ENCODE measurements at places on chromosomes 16 and 17.

DNA sequence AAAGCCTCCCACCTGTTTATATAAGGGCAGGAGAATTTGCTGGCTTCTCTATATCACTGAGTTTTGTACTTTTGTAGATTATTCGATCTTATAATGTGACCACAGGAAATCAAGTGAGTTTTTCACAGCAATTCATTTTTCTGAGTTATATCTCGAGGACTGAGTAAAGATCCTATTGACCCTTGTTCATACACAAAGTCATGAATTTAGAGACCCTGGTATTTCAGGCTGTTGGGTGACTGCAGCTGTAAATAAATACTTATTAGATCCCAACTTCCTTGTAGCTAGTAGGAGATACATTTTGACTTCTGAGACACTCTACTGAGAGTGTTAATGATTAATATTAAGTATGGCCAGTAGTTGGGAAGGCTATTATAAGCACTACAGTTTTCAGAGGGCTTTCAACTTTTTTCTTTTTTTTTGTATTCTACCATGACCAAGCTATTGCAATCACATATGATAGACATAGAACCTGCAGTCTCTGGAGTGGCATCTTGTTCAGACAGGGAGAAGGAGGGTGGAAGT lies 3.2 kb upstream of the KRT20 start:
- DNase-seq, result no peak

GRCh38 chr17:43970366-43970765 lies 16.6 kb upstream of the PYY start:
- no peak for DNase-seq

DNA sequence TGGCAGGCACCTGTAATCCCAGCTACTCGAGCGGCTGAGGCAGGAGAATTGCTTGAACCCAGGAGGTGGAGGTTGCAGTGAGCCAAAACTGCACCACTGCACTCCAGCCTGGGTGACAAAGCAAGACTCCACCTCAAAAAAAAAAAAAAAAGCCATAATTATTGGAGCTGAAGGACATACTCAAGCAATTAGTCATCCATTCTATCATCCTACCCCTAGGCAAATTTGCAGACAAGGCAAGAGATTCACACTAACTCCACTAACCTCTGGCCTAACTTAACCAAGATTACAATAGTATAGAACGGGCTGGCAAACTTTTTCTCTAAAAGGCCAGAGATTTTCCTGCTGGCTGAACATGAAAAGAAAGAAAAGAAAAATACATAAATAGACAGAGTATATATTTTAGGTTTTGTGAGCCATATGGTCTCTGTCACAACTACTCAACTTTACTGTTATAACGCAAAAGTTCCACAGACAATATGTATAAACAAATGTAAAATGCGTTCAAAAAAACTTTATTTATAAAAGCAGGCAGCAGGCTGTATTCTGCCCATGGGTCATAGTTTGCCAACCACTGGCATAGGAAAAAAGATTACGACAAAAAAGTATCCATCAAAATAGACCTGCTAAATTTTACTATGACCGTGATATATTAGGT lies 29.7 kb downstream of the BRIP1 start:
- DNase-seq, result no peak

- DNase-seq, result no peak
Measured at GRCh38 chr17:38460082-38460715, 31.9 kb downstream of the ARHGAP23 start.

DNA sequence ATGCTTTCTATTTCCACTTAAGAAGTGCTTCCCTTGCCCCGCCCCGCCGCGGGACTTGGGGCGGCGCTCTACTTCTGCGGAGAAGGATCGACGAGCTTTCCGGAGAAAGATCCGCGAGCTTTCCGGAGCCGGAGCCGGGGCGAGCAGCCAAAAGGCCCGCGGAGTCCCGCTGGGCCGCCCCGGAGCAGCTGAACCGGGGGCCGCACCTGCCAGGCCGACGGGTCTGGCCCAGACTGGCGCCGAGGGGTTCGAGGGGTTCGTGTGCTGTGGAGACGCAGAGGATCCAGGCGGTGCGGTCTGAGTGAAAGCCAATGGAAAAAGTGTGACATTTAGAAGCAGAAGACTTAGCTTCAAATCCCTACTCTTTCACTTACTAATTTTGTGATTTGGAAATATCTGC lies 50.8 kb downstream of the TBC1D26 start:
- no peak for DNase-seq

DNA sequence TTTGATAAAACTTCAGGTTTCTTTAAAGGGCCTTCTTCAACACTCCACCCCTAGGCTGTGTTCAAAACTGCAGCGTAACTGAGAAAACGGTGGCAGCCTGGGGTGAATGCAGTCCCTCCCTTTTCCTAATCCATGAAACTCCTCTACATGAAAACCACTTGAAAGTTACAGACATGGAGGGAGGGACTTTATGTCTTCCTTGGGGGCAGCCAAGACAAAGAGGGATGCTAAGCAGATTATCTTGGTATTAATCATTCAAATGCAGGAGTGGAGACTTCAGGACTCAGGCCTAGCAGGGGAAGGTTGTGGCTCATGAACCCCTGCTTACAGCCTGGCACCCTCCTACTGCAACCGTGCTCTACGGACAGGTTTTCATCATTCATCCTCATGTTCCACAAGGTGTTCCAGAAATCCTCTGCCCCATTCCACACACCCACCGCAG lies 46.8 kb downstream of the RNF112 start:
- DNase-seq, result no peak

- DNase-seq, result no peak
Measured at GRCh38 chr17:45016237-45016636, 35.2 kb downstream of the DCAKD start.

DNA sequence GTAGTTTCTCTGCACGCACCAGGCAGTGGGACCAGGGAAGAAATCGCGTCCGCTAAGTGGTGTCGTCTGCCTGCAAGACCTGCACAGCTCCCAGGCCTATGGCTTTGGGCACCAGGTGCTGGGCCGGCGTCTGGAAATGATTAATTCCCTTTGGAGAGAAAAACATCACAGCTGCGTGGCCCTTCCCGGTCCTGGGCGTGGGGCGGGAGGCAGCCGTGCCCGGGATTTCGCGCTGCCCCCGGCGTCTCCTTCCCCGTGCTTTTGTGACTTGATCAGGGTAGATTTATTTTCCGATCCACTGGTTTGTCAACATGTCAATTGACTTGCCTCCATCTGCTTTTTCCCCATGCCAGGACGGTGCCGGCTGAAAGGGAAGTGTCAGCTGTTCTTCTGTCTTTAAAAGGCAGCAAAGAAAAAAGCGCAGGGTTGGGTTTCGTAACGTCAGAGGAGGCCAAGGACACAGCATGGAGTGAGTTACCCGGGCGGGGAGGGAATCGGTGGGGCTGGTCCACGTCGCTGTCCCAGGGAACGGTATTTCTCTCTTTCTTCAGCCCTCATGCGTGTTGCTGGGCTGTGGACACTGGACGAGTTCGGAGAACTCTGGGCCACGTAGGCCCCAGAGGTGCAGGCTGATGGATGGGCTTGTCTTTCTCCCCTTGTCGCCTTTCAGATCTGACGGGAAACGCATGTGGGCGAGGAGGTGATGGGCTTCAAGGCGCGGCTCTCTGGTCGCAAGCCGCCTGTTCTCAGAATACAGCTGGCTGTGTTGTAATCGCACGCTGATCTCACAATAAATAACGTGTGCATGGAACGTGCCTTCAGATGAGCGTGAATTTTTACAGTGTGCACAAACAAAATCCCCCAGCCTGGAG lies 188.1 kb upstream of the ZNF469 start:
- no peak for DNase-seq

- peak; percentile 81 for DNase-seq
Measured at GRCh38 chr16:68244903-68245853, at the start of gene PLA2G15. PLA2G15 (plus strand) TSS chr16:68245373; CDS start chr16:68245427, 54 bp downstream.

DNA sequence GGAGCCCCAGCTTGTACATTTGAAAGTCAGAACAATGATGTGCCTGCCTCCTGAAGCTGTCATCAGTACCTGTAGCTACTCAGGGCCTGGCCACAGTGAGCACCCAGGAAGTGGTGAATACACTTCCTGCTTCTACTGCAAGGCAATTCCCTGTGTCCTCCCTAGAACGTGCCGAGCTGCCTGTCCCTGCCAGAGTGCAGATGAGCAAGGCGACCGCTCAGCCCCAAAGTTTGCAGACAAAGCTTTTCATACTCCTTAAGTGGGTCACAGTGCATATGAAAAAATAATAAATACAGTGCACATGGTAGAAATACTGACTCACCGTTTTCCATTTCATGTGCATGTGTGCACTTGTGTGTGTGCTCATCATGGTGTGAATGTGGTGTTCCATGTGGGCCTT lies 77.3 kb downstream of the MPRIP start:
- no peak for DNase-seq

GRCh38 chr16:59201160-59201559 lies 467.0 kb upstream of the GOT2 start:
- DNase-seq, result no peak

GRCh38 chr17:65398040-65398787 lies 163.2 kb downstream of the AXIN2 start:
- DNase-seq, result no peak

DNA sequence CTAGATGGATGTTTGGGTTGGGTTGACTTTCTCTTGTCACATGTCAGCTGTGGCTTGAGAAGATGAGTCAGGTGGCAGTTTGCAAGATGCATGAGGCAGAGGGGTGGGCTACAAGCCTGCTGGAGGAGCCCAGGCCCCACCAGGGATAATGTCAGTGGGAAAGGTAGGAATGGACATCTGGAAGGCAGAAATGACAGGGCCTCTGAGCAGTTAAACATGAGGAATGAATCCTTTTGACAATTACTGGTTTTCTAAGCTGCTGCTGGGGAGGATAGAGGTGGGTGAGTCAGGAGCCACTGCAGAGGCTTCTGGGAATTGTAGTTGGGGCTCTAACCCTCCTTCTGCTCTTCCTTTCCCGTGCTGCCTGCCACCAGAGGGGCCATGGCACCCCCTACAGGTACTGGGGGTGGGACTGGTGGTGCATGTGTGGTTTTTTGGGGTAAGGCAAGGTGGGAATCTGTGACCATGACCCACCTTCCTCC lies 15.7 kb downstream of the SLC52A1 start:
- DNase-seq, result no peak

DNA sequence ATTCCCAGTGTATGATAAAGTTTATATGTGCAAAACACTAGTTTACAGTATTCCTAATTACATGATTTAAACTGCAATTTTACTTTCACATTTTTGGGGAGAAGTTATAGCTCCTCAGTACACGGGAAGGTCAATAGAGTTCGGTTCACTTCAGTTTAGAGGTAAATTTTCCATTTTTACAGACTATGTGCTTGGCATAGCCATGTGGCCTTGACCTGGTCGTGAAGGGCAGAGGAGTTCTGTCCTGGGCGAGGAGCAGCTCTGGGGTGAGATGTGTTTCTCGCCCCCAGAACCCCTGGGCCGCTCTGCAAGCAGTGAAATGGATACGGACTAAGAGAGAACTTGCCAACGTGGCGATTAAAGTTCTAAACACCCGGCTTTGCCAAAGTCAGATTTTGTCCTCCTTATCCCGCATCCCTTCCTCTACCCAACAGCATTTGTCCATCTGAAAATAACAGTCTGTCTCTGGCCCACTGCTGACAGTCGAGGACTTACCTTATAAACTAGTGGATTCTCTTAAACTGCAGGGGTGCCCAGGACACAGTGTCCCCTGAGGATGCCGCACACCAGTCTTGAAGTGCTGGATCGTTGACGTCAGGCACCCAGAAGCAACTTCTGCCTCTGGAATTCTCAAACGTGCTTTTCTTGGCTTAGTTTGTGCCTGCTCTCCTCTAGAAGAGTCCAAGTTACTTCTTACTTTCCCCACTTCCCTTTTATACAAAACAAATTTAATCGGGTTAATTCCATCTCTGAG lies 1.5 kb upstream of the SIAH1 start:
- no peak for DNase-seq

DNA sequence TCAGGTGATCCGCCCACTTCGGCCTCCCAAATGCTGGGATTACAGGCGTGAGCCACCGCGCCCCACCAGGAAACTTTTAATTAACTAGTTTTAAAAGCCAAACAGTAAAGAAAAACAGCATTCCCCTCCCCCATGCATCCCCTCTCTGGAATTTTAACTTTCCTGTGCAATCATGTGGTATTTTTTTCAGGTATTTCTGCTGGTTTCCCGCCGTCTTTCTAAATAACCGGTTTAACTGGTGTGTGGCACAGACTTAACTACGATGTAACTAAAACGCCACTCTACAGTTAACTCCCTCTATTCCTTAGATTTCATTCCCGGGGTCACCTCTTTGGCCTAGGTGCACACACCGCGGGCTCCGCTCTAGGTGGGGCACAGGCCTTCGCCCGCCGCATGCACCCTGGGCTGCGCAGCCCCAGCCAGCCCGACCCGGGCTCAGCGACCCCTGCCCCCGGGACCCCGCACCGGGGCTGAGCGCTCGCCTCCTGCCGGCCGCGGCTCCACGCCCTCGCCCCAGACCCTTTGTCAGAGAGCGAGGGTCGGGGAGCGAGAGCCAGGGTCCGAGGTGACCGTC lies 15.1 kb upstream of the UTP6 start:
- DNase-seq, result no peak

GRCh38 chr17:2602597-2603017 lies 9.2 kb downstream of the PAFAH1B1 start:
- no peak for DNase-seq
